Aorta (tissue), 5 donors: ENCODE measurements at places on chromosomes 11 and 22. TPM values are rescaled to one million over a fixed set of nuclear protein-coding genes. Genes with fewer than 3 reads are reported as not detected.

The SYCE3 gene
- not detected for total RNA-seq

DNA sequence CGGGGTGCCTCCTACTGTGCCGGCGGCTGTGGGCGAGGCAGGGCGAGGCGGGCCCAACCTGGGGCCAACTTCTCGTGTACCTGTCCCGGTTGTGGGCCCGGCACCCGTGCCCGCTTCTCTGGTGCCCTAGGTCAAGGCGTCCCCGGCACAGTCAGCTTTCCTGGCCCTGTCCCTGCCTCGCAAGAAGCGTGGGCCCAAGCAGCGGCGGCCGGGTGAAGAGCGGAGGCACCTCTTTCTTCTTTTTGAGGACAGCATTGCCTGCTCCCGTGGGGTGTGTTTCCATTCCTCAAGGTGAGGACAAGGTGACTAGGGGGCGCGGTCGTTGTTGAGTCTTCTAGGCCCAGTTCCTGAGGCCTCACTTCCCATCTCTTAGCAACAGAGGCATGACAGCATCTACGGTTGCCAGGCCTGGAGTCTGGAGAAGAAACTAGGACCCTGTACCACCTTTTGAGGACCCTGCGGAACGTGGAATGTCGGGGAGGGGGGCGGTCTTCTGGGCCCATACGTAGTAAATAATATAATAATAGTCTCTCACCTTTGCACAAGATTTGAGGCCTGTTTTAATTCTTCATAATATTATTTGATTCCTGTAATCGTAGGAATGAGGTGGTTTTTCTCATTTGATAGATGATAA, 418 bp downstream of the ACO2 start:
- peak overlapping the region; percentile 62 for H3K4me3 ChIP-seq
- H3K27me3 ChIP-seq: no peaks in the 10 kb centered on the region
- no peak for DNase-seq
- peaks cover 4% of the 10 kb centered on the region for H3K4me1 ChIP-seq
- peak overlapping the region; percentile 56 for H3K27ac ChIP-seq

DNA sequence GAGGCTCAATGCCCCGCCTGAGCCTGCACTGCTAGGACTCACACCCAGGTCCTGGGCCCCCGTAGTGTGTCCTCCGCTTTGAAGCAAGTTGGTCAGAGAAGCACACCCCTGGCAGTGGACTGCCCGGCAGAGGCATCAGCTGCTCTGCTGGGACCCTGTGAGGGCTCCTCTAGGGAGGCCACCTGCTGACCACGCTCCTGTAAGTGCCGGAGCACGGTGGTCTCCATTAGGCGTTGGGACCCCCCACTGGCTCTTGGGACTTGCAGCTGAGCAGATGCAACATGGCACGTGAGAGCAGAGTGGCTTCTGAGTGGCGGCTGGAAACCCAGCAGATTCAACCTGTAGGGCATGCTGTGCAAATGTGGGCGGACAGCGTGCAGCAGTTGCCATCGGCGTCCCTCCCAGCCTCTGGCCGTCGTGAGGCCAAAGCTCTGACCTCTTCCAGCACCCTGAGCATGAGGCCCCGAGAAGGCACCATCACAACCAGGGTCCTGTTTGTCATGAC, 16.9 kb downstream of the MRGPRG start:
- H3K36me3 ChIP-seq: no peaks in the 10 kb centered on the region
- H3K27ac ChIP-seq: no peak overlapping the region

DNA sequence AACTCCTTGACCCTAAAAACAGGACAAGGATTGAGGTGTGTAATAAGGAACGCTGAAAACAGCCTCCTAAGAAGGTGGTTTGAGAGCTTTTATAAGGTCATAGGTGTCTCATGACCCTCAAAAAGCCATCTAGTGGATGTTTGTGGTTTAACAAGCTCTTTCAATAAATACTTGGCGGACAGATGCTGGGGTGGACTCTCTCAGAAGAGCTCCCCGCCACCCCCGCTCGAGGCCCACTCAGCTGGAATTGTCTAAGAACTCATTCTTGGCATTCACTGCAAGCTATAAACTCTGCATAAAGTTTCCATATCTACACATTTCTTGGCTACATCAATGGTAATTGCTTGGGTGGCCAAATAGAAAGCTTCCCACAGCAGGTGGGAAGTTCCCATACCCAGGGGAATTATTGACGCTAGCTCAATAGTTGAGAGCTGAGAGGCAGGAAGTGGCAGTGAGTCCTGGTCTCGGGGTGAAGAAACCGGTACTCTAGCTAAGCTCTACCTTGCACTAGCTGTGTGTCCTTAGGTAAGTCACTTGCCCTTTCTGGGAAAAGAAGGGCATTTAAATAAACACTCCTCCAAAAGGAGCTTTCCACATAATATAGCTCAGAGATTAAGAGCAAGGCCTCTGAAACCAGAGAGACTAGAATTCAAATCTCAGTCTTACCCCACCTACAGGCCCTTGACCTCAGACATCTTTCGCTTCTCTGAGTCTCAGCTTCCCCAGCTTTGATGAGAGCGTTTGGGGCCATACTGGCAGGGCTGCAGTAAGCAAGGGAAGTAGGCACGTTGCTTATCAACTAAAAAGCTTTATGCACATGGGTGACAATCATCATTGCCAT, 6.4 kb downstream of the MS4A15 start:
- H3K36me3 ChIP-seq: no peaks in the 10 kb centered on the region
- no peak overlapping the region for H3K4me3 ChIP-seq
- no peaks in the 10 kb centered on the region for H3K4me1 ChIP-seq
- no peak overlapping the region for H3K27ac ChIP-seq
- DNase-seq: no peak

The BAIAP2L2 gene
- 0.26 TPM for total RNA-seq

- no peak overlapping the region for H3K4me3 ChIP-seq
- no peaks in the 10 kb centered on the region for H3K4me1 ChIP-seq
- DNase-seq: no peak
- H3K36me3 ChIP-seq: no peaks in the 10 kb centered on the region
- H3K27ac ChIP-seq: no peak overlapping the region
- H3K27me3 ChIP-seq: no peaks in the 10 kb centered on the region
Observed at GRCh38 chr11:36868380-36868779, 270.3 kb upstream of the RAG2 start.

- no peaks in the 10 kb centered on the region for H3K4me1 ChIP-seq
- H3K27ac ChIP-seq: no peak overlapping the region
- no peak overlapping the region for H3K4me3 ChIP-seq
- DNase-seq: peak; percentile 65
Observed at GRCh38 chr11:68449951-68450350, 10.6 kb upstream of the PPP6R3 start.
